Fibroblast of pulmonary artery (primary cell): ENCODE measurements at places on chromosomes 1 and 21.

GRCh38 chr1:85438353-85438752, 26.6 kb downstream of the DDAH1 start:
- DNase-seq, result peak; percentile 35

GRCh38 chr1:236103646-236104218, 38.6 kb upstream of the GPR137B start:
- peak; percentile 75 for DNase-seq

DNA sequence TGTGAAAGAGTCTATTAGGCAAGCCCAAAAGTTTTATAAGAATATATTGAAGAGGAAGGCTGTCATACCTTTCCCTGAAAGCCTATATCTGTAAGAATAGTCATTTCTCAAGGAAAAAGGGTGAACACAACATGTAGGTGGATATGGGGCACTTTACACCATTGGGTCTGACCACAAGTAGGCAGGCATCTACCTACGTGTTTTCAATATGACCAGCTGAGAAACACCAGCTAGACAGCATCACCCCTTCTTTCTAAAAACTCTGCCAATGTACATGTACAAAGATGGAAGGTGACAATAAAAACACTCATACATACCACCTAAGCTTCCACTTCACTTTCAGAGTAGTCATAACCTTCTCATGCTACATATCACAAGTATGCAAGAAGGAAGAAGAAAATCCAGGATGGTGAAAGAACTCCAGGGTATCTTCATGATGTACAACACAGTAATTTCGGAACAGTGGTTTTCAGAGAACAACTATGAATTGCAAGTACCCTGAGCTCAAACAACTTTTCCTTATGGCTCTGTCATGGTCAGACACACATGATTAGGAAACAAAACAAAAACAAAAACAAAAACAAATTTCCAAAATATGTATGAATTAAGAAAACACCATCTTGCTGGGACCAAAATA, 98.5 kb upstream of the ADGRL2 start:
- no peak for DNase-seq

DNA sequence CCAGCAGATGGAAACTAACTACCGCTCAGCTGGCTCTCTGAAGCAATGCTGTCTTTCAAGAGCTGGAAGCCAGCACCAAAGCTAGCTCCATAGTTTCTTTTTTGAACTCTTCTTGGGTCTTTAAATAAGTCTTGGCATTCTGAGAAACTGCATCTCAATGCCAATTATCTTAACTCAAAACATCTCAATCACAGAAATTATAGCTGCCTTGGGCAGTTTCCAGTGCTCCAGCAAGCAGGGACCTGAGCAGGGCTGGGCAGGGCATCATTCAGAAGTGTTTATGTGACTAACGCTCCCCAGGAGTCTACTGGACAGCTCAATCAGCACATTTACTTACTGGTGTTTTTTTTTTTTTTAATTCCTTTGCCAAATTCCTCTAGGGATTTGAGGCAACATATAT, 18.3 kb upstream of the PADI4 start:
- peak; percentile 9 for DNase-seq

GRCh38 chr1:194568610-194569009, 1382.2 kb upstream of the B3GALT2 start:
- no peak for DNase-seq

DNA sequence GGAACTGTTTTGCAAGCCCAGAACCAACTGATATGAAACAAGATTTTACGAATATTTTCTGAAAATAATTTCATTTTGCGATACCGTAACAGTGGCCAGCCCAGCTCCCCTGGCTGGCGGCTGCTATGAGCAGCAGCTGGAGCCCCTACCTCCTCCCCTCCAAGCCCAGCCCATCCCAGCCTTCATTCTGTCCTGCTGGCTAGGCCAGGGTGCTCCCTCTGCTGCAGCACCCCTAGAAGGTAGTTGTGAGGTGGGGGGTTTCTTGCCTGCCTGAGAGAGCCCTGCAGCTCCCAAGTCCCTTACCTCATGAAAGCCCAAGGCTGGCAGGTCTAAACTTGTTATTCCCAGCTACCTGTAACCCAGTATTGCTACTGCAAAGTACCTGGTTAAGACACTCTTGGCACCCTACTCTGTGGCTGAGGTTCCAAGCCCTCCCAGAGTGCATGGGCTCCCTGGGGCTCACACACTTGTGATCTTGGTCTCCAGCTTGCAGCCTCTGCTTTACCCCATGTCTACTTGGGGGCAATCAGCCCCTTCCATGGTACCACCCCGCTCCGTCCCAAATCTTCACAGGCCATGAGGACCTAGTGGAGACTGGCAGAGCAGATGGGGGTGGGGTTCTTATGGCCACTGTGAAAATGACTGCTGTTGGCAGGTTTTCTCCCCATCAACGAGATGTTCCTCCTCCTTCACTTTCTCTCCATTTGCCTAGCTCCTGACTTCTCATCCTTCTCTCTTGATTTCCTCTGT, 239.8 kb downstream of the TRABD2B start:
- no peak for DNase-seq

GRCh38 chr1:63943393-63943792, 169.6 kb downstream of the ROR1 start:
- DNase-seq, result no peak

DNA sequence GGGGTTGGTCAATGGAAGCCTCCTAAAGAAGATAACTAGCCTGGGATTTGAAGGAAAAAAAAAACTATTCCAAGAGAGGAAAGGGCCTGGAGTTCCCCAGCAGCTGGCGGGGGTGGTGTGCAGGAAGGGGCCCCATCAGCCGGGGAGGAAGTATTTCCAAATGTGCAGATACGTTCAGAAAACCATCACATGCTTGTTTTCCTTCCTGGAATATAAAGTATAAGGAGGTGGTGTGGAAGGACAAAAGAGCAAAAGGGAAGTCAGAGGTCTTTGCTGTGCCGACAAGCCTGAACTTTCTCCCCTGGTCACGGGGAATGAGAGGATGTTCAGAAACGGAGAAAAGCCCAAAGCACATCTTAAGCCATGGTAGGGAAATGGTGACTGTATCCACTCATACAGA, 72.0 kb upstream of the BACE2 start:
- DNase-seq, result peak; percentile 4

DNA sequence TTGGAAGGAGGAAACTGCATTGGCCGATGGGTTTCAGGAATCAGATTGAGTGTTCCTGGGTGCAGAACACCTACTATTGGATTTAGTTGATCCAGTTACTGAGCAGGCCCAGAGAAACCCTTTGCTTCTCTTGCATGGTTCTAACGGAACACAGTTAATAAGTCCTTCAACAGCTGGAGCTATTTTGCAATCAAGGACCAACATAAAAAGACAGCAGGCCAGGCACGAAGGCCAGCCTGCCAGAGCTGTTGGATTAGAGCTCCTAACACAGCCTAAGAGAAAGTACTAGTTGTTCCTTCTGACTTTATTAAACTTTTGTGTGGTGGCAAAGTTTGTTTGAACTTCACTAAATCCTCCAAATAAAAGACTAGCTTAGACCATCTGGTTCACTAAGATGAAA, 148.0 kb upstream of the LMO4 start:
- DNase-seq, result no peak

DNA sequence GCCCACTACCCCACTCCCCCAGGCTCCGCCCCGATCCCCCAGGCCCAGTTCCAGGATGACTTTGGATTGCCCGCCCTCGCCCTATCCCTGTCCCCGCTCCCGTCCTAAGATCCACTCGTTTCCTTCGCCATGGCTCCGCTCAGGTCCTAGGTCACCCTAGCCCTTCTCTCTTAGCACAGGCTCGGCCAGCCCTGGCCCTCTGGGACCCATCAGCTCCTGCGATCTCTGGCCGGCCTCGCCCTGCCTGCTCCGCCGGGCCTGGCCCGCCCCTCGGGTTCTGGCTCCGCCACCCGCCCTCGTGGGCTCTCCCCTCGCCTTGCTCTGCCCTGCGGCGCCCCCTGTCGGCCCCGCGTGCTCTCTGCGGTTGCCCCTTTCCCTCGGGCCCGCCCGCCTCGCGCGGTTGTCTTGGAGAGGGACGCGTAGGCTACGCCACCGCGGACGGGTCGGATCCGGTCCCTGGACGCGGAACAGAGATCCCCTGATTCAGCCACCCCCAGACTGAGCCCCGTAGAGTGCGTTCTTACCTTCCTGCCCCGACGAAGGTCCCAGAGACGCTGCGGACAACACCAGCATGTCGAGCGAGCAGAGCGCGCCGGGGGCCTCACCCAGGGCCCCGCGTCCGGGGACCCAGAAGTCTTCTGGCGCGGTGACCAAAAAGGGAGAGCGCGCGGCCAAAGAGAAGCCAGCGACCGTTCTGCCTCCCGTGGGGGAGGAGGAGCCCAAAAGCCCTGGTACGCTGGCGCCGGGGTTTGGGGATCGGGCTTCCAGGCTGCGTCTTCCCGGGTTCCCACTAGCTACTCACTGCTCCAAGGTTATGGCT, at the start of gene LRRC71:
TSS of gene LRRC71 (plus strand) at position 400 of the 820 bp plus-strand sequence. CDS start at position 572, 172 bp downstream.
- peak; percentile 78 for DNase-seq

DNA sequence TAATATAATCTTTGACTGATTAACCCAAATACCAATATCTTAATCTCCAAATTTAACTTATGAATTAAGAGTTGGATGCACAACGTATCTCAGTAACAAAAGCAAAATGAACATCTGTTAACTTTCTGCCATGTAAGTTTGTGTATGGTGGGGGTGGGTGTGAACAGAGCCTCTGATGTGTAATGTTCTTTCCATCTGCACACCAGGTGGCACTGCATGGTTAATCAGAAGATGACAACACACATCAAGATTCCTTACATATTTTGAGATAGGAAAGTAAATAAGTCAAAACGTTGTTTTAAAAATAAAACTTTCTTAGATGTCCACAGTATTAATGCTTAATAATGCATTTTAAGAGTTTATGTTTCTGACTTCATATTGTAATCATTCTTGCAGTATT, 251.9 kb downstream of the DPYD start:
- DNase-seq, result peak; percentile 60

DNA sequence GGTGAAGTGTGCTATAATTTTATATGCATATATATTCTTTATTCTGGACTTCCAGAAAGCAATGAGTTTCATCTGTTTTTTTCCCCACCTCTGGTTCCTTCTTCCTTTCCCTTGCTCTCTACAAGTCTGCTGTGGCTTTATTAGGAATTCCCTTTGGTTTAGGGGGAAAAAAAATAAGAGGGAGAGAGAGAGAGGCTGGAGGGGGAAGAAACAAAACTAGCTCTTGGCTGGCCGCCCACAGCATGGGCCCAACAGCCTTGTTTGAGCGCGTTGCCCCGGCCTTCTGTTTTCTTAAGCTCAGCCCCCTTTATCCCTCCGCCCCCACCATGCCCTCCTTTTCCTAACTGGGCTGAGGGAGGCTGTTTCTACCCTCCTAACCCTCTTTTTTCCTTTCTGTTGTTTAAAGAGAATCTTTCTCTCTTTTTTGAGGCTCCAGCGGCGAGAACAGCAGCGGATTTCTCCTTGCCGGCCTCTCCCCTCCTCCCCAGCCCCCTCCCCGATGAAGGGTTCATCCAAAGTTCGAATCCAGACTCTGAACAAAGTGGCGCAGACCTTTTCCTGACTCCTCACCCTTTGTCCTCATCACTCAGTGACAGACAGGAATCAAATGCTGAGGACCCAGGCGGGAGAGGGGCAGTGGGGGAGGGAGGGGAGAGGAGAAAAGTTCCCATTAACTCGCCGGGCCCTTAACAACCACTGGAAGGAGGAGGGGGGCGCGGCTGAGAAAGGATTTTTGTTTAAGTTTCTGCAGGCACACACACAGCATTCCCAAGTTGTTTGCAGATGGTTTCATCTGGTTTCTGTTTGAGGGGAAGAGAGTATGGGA, 29.7 kb downstream of the PBX1 start:
- DNase-seq, result peak; percentile 85

GRCh38 chr1:45326627-45327623, at the start of gene HPDL:
Gene HPDL (plus strand): TSS chr1:45326895. CDS start chr1:45327149, 254 bp downstream.
- peak; percentile 50 for DNase-seq

GRCh38 chr1:218948446-218948845, 225.2 kb upstream of the LYPLAL1 start:
- DNase-seq, result no peak

GRCh38 chr1:157113106-157113505, 13.5 kb upstream of the ETV3L start:
- no peak for DNase-seq

GRCh38 chr1:236289492-236290131, 7.9 kb upstream of the ERO1B start:
- DNase-seq, result no peak

GRCh38 chr1:99279525-99279924, 15.2 kb downstream of the PLPPR4 start:
- DNase-seq, result no peak

DNA sequence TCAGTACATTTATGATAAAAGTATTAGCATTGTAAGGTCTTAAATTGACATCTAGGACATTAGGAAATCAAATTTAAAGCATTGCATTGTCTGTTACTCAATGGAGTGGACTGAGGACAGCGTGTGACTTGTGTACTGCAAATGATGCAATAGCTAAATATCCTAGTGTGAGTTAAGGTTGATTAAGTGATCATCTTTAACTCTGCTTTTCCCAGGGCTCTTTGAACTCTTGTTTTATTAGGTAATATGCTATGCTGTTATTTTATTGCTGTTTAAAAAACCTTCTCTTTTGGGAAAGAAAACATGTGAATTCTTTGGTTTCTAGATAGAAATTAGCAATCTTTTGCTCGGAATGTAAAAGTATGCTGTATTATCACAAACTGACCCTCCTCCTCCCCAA, 38.6 kb downstream of the NFIA start:
- peak; percentile 69 for DNase-seq

GRCh38 chr1:6111991-6112689, 66.5 kb downstream of the KCNAB2 start:
- no peak for DNase-seq

GRCh38 chr1:2587071-2587859, 688 bp downstream of the PRXL2B start:
- peak; percentile 25 for DNase-seq

DNA sequence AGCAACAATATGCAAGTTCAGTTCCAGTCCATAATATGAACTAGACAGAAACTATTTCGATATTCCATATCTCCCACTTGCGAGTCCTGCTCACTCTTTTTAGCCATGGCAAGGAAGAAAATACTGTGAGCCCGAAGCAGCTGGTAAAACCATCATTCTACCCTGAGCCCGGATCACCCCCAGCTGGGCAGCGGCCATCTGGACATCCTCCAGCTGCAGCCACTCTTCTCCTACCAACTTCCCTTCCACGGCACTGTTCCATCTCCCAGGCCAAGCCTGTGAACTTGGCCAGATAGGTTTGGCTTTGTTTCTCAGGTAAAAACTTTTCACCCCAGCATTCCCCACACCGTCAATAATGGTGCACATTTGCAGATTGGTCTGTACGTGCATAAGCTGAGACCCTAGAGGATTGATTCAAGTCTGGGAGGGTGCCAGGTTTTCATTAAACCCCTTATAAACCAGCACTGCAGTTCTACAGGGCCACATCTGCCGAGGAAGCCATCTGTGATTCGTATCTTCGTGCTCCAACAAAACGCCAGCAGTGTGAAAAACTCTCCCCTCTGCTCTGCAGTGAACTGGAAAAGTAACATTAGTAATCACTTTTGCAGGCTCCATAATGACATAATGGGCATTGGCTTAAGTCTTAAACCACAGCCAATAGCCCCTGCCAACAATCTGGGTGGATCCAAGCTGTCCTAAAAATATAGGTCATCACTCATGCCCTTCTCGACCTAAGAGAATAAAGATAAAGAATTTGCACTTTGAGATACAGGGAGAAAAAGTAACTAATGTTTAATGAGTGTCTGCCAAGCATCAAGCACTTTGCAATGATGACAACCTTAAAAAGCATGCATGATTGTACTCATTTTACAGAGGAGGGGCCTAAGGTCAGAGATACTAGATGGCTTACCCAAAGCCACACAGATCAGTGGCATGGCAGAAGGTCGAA, 205.1 kb downstream of the PLPP3 start:
- no peak for DNase-seq

GRCh38 chr1:59393211-59394180, 96.6 kb downstream of the FGGY start:
- DNase-seq, result peak; percentile 90

- DNase-seq, result peak; percentile 36
Observed at GRCh38 chr1:247332215-247332622, 552 bp upstream of the ZNF496 start.
